Adipocyte (in vitro differentiated cells): ENCODE measurements at places on chromosomes 6 and 20.

DNA sequence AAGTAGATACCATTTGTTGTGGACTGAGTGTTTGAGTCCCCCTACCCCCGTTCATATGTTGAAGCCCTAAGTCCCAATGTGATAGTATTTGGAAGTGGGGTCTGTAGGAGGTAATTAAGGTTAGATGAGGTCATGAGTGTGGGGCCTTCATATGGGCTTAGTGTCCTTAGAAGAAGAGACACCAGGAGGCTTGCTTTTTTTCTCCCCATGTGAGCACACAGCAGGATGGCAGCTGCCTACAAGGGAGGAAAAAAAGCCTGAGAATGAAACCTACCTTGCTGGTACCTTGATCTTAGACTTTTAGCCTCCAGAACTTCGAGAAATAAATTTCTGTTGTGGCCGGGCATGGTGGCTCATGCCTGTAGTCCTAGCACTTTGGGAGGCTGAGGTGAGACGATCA lies 67.9 kb upstream of the TULP4 start:
- no peak for DNase-seq

DNA sequence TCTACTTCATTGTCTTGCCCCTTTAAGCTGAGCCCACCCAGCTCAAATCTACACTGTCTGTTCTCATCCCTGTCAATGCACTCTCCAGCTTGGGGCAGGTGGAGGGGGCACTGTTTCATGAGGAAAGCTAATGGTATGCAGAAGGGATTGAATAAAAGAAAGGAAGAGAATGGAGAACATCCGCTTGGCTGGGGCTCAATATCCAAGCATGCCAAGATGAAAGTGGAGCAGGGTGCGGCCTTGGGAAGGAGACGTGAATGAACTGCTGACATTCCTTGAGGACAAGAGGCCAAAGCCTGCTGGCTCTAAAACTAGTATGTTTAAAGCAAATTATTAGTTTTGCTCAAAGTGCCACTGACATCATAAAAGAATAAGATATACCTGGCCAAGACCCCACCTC lies 24.2 kb downstream of the AKAP12 start:
- DNase-seq = no peak

DNA sequence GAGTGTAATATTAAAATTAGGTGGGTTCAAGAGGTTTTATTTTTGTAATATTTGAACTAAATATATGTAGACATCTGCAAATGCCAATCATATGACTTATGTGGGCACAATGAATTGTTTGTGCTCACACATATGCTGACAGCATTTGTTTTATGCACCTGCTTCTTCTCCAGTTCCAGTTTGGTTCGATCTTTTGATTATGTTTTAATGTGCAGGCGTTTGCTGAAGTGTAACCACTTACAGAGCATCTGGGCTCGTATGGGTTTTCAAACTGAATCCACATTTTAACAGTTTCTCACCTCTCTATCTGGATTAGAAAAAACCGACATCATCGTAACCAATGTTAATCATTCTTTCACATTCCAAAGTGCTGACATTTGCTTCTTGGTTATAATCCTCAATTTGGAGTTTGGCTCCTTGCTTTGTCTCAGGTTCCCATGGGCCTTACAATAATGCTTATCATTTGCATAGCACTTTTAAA lies 129.1 kb upstream of the SPACA1 start:
- DNase-seq = no peak

DNA sequence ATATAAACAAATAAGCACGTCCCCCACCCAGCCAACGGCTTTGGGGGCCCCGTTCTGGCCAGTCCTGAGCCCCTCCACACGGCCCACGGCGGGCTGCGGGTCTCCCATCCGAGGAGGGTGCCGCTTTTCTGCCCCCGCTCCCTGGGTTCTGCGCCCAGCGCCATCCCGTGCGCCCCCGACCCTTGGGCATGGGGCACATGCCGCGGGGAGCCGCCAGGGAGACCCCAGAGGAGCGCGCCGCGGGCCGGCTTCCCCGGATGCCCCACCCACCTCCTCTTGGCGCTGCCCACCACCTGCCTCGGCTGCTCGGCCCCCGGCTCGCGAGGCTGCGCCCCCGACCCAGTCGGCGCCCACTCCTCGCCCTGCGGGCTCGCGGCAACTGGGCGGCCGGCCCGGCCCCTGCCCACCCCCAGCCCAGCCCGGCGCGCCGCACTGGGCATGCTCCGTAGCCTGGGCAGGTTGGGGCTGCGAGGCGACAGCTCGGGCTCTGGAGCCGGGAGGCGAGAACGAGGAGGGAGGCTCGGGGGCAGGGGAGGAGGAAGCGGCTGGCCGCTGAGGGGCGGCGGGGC lies 570 bp upstream of the PLCB4 start:
- peak; percentile 74 for DNase-seq

GRCh38 chr20:37902504-37903313 lies at the start of gene VSTM2L:
Gene VSTM2L (plus strand): TSS chr20:37903127. CDS start chr20:37903351, 224 bp downstream.
- DNase-seq = peak; percentile 53

DNA sequence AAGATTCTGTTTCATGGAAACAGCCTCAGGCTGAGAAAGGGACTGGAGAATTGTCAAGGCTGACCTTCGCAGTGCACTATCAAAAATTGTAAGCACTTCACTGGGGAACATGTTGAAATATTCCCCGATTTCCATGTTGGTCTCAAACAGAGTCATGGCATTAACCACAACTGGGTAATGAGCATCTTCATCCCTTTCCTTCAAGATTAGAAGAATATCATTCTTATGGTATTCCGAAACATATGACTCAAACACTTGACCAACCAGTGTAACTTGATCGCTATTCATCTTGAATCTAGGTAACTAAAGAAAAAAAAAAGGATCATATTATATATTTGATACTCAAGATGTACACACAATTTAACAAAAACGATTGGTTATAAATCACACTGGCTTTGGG lies 3.5 kb downstream of the MCM9 start:
- DNase-seq = no peak
